Fibroblast of skin of left quadriceps (primary cell): ENCODE measurements at places on chromosomes 1 and 21.

- no peak for DNase-seq
These were observed 37.0 kb downstream of the KCNJ15 start for GRCh38 chr21:38293765-38294164.

DNA sequence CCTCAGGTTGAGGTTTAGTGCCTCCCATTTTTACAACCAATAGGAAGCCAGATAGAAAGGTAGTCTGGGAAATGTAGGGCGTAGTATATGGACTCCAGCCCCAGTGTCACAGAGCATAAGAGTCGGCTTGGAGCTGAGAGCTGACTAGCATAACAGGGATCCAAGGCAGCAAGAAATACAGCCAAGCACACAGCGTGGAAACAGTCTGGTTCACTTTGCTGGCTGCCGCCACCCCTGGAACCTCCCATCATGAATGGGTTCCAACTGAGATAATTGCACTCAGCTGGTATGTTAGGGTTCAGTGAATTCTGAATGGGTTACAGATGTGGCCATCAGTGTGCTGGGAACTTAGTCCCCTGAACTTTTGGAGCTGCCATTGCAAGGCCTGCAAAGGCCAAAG lies 76.7 kb upstream of the GPR88 start:
- no peak for DNase-seq

DNA sequence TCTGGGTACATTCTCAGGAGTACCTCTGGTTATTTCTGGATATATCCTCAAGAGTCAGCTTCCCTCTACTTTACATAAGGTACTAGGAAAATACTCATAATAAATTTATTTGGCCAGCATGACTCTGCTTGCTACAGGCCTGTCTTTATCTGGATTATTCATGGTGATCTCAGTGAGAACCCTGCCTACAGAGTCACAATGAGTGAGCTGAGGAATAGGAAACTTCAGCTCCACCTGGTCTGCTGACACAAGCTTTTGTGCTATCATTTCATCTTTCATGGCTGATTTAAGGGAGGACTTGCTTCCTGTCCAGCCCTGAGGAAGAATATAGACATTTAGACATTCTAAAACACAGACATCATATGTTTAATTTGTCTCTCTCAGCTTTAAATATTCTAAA lies 19.5 kb upstream of the SUCO start:
- no peak for DNase-seq

DNA sequence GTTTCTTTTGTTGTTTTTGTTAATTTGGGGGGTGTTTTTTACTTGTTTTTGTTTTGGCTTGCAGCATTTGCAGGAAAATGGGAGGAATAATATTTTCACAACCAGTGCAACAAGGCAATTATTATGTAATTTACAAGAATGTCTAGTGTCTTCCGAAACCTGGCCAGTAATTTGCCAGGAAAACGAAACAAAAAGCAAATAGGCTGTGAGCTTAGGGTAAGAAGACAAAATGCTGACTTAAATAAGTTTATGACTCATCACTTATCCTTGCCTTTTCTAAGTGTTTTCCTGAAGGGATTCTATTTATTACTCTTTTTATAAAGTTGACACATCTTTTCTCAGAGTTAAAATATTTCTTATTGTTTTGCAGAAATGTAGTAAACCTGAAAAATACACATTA lies 49.8 kb downstream of the KCNT2 start:
- DNase-seq, result peak; percentile 25

DNA sequence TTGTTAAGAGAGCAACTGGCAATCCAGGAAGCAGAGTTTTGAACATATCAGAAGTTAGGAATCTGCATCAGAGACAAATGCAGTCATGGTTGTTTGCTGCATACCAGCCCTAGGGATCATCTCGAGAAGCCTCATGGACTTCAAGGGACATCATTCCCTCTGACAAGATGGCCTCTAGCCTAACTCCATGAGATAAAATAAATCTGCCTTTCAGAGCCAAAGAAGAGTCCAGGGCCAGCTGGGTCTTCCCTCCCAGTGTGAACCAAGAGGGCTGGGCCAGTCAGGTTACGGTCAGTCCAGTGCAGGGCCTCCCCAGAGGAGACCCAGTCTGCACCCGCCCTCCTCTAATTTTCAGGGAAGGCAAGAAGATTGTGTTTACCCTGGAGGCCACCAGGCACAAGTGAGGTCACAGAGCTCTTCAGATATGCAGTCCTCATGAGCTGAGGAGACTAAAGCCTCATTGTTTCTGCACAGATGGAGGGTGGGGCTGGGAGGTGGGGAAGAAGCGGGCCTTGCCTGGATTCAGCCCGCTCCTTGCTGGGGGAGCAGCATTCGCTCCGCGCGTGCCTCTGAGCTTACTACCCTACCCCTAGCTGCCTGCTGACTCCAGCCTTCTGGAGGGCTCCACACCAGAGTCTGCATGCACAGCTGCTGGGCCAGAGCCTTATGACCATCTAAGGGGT lies 52.8 kb downstream of the CAPN2 start:
- no peak for DNase-seq

DNA sequence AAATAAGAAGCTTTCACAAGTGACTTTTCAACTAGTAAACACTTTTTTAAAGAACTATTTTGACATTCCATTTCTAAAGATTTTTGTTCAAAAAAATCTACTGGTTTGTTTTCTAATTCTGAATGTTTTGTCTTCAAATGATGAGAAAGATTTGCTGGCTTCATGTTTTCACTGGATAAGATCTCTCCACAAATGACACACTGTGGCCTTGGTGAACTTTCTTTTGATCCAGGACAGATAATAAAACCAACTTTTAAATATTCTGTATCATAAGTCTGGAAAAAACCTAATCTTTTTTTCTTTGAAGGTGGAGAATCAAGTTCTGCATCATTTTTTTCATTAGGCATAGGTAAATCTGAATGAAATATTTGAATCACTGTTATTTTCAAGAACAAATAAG lies 3.4 kb upstream of the TMEM35B start:
- no peak for DNase-seq

DNA sequence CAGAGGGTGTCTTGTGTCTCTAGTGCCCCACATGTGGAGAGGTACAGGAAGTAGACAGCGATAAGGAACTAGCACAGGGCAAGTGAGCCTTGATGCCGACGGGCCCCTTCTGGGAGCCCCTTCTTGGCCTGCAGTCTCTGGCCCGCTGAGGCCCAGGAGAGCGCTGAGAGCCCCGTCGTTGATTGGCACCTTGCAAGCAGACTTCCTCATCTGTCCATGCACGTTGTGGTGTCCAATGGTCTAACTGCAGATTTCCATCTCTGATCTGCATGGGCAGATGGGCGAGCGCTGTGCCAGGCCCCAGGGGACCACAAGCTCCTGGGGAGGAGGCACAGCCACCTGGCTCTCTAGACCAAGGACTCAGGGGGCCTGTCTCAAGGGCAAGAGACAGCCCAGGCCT lies 32.4 kb downstream of the PLEKHA6 start:
- DNase-seq, result no peak

DNA sequence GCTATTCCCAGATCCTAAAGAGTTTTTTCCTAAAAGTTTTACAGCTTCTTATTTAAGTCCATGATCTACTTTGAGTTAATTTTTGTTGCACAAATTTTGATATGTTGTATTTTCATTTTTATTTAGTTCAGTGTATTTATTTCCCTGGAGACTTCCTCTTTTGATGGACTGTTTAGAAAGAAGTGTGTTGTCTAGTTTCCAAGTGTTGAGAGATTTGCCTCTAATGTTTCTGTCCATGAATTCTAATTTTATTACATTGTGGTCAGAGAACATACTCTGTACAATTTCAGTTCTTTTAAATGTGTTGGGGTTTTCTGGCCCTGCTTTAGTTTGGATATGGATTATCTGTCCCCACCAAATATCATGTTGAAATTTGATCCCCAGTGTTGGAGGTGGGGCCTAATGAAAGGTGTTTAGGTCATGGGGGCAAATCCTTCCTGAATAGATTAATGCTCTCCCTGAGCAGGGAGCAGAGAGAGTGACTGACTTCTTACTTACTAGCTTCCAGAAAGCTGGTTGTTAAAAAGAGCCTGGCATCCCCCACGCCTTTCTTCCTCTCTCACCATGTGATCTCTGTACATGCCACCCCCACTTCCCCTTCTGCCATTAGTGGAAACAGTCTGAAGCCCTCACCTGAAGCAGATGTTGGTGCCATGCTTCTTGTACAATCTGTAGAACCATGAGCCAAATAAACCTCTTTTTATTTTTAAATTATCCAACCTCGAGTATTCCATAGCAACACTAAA lies 4.6 kb downstream of the CHD1L start:
- no peak for DNase-seq

DNA sequence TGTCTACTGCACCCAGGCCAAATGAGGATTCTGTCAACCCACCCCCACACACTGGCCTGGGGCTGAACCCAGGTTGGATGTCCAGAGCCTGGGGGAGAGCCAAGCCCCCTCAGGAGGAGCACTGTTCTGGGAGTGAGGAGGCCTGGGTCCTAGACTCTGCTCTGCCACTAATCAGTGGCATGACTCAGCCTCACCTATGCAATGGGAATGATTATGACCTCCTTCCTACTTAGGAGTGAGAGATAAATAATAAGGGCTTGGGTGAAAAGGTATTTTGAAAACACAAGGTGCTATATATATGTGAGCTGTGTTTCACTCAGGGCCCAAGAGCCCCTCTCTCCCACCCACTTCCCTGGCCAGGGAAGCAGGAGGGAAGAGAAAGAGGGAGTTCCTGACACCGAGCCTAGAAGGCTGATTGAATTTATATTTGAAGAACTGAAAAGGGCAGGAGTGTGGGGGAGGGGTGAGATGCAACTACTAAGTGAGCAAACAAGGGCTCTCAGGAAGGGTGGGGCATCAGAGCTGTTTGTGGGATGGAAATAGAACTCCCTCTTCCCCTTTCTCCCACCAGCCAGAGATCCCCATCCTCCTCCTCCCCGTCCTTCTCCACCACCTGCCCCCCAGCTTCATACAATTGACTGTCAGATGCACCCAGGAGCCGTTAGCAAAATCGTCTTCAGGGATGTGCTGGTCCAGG lies 8.2 kb downstream of the IGSF9 start:
- no peak for DNase-seq

GRCh38 chr1:219492717-219493116 lies 120.2 kb downstream of the ZC3H11B start:
- DNase-seq, result peak; percentile 8

DNA sequence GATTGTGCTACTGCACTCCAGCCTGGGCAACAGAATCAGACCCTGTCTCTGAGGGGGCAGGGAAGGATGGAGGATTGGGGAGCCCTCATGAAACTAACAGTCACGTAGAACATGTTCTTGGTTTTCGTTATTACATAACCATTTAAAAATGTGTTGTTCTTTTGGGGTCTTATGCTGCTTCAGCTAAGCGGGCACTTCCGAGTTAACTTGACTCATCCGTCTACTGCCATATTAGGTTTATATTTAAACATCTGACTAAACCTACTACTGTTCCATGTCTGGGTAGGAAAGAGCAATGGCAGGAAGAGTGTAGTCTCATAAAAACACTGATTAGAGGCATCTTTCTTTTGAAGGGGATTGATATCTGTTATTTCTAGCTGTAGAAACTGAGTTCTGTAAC lies 59.5 kb upstream of the BMP8A start:
- no peak for DNase-seq

- no peak for DNase-seq
These were observed 124.2 kb upstream of the FGGY start for GRCh38 chr1:59172693-59173092.

GRCh38 chr21:44537930-44538911 lies 1.8 kb downstream of the KRTAP10-1 start:
- no peak for DNase-seq

DNA sequence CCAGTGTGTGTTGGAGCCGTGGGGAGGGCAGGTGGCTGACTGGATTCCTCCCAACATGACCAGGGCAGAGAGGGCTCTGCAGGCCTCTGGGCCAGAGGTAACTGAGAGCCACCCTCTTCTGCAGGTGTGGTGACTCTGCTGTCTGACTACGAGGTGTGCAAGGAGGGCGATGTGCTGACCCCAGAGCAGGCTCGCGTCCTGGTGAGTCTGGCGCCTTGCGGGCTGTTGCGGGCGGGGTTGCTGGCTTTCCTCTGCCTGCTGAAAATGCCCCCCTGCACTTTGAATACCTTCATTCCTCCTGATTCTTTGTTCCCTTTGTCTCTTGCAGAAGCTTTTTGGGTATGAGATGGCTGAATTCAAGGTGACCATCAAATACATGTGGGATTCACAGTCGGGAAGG lies 6.7 kb downstream of the MRTO4 start:
- DNase-seq, result no peak

- DNase-seq, result no peak
These were observed 304.7 kb upstream of the USP25 start for GRCh38 chr21:15425049-15425448.

GRCh38 chr1:84776639-84777038 lies 86.4 kb upstream of the SSX2IP start:
- no peak for DNase-seq

DNA sequence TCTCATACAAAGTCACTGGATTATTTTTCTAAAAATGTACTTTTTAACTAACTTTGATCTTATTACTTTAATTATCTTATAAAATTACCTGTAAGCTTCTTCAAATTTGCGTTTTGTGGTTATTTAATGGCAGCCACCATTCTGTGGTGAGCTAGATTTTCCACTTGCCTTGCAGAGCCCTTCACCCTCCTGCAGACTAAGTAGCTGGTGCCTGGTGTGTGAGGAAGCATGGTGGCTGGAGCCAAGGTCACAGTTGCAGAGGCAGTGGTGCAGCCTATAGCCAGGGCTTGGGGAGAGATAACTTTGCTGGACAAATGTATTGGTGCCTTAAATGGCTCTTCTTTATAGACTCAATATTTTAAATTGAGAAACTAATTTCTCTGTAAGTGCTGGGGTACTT lies 11.2 kb upstream of the CD84 start:
- no peak for DNase-seq

- DNase-seq, result no peak
These were observed 305.9 kb downstream of the BARHL2 start for GRCh38 chr1:90411185-90411584.

DNA sequence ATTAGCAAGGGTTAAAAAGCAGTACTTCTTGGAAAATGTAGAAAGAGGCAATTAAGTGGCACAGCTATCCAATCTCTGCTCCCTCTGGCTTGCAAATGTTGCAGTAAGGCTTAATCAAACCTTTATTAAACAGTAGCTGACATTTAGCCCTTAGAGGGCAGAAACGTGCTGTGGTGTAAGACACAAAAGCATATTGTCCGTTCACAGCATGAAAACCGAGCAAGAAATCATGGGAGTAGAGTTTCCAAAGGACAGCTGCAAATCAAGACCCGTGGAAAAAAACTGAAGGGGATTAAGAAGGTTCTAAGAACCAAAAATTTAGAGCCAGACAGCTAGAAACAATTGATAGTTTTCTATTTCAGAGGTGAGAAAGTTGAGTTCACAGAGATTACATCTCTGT lies 13.1 kb downstream of the ZP4 start:
- no peak for DNase-seq

GRCh38 chr21:41966872-41967621 lies 13.2 kb upstream of the C2CD2 start:
- DNase-seq, result no peak

- no peak for DNase-seq
These were observed 313.1 kb downstream of the TGFB2 start for GRCh38 chr1:218658269-218658668.

- DNase-seq, result no peak
These were observed 35.7 kb downstream of the PALMD start for GRCh38 chr1:99681583-99681982.

- DNase-seq, result no peak
These were observed 29.3 kb downstream of the CAMK1G start for GRCh38 chr1:209612646-209613399.
